ENCODE measurements at places on chromosomes 7 and 10.

- DNase-seq = no peak
These were observed 18.7 kb downstream of the FRMD4A start for GRCh38 chr10:14312014-14312413.

- no peak for DNase-seq
These were observed 317.4 kb downstream of the BMPER start for GRCh38 chr7:34222722-34223121.

- no peak for DNase-seq
These were observed 250.9 kb downstream of the SFMBT2 start for GRCh38 chr10:7159928-7160327.

DNA sequence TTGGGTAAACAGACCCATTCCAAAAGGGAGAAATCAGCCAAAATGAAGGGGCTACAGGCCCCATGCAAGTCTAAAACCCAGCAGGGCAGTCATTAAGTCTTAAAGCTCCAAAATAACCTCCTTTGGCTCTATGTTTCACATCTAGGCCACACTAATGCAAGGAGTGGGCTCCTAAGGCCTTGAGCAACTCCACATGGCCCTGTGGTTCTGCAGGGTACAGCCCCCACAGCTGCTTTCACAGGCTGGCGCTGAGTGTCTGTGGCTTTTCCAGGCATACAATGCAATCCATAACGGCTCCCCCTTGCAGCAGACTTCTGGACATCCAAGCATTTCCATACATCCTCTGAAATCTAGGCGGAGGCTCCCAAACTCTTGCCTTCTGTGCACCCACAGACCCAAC, 9.0 kb downstream of the TMEM243 start:
- no peak for DNase-seq

- DNase-seq = no peak
These were observed 55.9 kb downstream of the CREB3L2 start for GRCh38 chr7:137946011-137946410.

All from memory B cell (primary cell).